Stimulated activated CD4-positive, alpha-beta T cell treated with anti-CD3 and anti-CD28 coated beads, Interleukin-2, amount 100 ng/mL, for 24 hours (primary cell): ENCODE measurements at places on chromosomes 7 and 10.

DNA sequence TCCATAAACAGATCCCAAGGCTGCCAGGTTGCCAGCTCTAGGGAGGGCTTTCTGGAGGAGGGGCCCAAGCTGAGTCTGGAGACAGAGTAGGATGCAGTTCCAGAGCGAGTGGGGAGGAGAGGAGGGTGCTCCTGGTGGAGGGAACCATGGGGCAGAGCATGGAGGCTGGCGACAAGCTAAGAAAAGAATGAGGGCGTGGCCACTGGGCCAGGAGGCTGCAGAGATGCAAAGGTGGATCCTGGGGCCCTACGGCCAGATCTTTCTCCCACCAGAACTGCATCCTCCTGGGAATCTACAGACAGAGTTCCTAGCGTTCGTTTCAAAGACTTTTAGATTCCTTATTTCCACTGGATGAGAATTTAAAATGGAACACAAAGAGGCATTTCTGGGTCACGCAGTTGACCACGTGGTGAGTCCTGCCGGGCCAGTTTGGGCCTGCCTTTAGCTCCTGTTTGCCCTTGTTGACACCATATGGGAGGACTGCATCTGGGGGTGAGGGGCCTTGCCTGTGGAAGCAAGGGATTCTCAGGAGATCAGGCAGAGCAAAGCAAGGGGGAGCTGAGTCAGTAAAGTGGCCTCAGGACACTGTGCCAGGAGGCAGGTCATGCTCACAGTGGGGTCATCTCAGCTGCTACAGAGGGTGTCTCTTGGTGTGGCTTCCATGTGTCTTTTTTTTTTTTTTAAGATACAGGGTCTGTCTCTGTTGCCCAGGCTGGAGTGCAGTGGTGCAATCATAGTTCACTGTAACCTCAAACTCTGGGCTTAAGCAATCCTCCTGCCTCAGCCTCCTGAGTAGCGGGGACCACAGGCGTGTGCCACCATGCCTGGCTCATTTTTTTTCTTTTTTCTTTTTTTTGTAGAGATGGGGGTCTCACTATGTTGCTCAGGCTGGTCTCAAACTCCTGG, 137.8 kb downstream of the SH3PXD2A start:
- DNase-seq, result no peak

DNA sequence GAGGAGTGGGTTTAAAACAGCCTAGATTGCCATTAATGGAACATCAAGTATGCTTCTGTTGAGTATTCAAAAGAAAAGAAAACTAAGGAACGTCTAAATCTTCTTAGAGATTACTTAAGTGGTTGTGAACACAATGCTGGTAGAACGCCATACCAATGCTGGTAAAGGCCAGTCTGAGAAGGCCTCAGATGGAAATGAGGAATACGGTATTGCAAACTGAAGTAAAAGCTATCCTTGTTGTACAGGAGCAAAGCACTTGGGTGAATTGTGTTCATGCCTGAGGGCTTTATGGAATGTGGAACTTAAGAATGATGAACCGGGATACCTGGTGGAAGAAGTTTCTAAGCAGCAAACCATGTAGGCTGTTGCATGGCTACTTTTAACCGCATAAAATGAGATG, 208.0 kb downstream of the KCND2 start:
- DNase-seq, result no peak

DNA sequence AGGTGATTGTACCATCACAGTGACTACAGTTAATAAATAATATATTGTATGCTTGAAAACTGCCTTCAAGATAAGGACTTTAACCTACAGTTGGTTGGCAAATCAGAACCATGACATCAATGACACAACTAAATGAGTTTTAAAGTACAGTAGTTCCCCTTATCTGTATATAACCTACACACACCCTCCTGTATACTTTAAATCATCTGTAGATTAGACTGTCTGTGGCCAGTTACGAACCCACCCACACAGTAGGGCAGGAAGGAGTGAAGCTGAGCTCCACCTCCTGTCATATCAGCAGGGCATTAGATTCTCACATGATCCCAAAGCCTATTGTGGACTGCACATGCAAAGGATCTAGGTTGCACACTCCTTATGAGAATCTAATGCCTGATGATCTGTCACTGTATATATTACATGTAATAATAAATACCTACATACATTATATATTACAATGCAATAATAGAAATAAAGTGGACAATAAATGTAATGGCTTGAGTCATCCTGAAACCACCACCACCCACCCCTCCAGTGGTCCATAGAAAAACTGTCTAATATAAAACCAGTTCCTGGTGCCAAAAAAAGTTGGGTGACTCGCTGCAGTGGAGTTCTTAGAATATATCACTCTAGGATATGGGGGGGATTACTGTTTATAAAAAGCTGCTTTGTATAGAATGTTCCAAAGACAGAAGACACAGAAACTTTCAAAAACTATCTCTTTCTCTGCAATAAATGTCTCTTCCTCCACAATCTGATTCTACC, 5.6 kb downstream of the TPK1 start:
- DNase-seq, result no peak

DNA sequence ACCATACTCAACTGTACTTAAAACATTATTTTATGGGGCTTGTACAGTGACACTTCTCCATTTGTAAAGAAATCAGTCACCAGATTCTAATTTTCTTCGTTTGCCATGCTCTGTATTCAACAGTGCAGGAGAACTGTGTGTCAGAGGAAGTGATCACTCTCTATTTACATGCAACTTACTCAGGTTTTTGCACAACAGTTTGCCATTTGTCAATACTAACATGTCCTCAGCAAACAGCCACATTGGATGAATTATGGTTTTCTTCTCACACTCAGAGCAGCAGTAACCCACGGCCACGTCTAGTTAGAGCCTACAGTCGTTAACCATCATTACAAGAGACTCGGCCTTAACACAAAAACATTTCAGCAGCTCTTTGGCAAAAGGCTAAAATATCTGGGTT, 69.2 kb upstream of the SP4 start:
- DNase-seq, result no peak

GRCh38 chr7:7265081-7266075, 83.0 kb downstream of the C1GALT1 start:
- DNase-seq, result no peak

GRCh38 chr7:126658684-126659083, 594.1 kb downstream of the GRM8 start:
- no peak for DNase-seq

DNA sequence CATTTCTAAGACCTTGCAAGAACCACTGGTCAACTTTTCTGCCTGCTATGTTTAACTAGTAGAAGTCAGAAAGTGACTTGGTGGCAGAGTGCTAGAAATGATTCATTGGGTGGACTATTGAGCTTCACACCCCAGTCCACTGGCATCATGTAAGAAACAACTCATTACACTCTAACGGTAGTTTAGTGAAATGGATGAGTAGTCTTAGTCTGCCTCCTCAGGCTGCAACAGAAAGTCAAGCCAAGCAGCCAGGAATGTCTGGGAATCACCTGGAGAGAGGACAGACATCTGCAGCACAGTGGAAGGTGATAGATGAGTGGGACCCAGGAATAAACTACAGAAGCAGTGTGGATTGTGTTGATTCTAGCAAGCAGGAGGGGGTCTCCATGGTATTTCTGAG, 125.4 kb downstream of the AUTS2 start:
- no peak for DNase-seq

- DNase-seq, result no peak
Observed at GRCh38 chr10:12423896-12424295, 74.5 kb downstream of the CAMK1D start.

GRCh38 chr10:6072215-6072934, 10.2 kb upstream of the IL2RA start:
- DNase-seq, result no peak

DNA sequence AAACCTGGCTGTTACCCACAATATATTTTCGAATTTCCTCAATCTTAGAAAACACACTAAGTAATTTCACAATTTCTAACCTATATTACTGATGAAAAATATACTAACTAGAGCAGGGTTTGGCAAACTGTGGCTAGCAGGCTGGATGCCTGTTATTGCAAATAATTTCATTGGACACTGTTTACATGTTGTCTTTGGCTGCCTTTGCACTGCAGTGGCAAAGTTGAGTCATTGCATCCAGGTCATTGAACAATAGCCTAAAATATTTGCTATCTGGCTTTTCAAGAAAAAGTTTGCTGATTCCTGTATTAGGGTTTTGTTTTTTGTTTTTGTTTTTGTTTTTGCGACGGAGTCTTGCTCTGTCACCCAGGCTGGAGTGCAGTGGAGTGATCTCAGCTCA, 47.2 kb downstream of the KIF11 start:
- DNase-seq, result no peak

DNA sequence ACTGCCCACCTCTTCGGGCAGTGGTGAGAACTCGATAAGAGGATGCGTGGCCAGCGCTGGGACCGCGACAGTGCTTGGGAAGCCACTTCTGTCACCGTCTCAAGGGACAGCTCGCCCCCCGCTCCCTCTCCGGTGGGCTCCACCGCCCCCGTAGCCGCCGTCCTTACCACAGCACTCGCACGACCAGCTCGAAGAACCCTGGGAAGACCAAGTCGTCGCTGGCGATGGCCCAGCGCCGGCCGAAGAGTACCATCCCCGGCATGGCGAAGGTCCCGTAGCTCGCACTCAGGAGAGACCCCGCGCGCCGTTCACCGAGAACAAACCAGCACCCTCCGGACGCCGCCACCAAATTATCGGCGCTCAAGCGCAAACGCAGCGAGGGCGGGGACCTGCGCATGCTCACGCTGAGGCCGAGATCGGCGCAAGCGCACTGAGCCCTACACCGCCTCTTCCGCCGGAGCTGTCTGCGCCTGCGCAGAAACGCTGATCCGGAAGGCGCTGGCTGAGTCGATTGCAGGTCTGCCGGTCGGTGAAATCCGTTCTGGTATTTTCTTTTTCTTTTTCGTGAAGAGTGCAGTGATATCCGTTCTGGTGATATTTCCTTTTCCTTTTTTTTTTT, at the start of gene DAGLB:
TSS of gene DAGLB (minus strand) at position 374 of the 619 bp plus-strand sequence. CDS start at position 262, 112 bp downstream.
- peak; percentile 98 for DNase-seq

- DNase-seq, result no peak
Observed at GRCh38 chr10:121131014-121131413, 279.9 kb downstream of the WDR11 start.

DNA sequence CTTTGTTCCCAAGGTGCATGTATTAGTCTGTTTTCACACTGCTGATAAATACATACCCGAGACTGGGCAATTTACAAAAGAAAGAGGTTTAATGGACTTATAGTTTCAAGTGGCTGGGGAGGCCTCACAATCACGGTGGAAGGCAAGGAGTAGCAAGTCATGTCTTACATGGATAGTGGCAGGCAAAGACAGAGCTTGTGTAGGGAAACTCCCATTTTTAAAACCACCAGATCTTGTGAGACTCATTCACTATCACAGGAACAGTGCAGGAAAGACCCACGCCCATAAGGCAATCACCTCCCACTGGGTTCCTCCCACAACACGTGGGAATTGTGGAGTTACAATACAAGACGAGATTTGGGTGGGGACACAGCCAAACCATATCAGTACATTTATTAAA, 92.9 kb downstream of the PPP1R3C start:
- no peak for DNase-seq

GRCh38 chr7:143305423-143306070, 10.4 kb upstream of the CLCN1 start:
- DNase-seq, result peak; percentile 78

GRCh38 chr7:91185771-91186170, 78.5 kb upstream of the FZD1 start:
- DNase-seq, result no peak

GRCh38 chr7:134174795-134175261, 47.7 kb downstream of the LRGUK start:
- DNase-seq, result no peak

DNA sequence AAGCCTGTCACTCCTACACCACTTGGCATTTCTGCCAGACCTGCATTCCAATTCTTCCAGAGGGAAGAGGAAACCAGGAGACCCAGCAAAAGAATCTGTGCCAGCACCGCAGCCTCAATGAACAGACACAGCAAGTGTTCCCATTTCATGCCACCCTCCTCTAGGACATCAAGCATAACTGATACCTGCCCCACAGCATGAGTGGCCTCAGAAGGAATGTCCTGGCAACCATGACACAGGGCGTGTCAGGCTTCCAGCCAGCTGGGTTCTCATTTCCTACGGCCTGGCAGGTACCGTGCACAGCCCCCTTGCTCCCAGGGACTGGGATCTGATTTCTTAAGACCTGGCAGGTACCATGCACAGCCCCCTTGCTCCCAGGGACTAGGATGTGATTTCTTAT, 7.8 kb downstream of the MAD1L1 start:
- no peak for DNase-seq

- DNase-seq, result no peak
Observed at GRCh38 chr10:75356484-75356883, 45.1 kb downstream of the ZNF503 start.

GRCh38 chr10:61100887-61101286, 156.9 kb upstream of the RHOBTB1 start:
- no peak for DNase-seq

- DNase-seq, result no peak
Observed at GRCh38 chr7:128796327-128796726, 4.6 kb downstream of the CCDC136 start.

GRCh38 chr7:141190495-141190894, 116.6 kb downstream of the TMEM178B start:
- no peak for DNase-seq

- DNase-seq, result no peak
Observed at GRCh38 chr7:135599471-135599870, 41.8 kb downstream of the NUP205 start.

DNA sequence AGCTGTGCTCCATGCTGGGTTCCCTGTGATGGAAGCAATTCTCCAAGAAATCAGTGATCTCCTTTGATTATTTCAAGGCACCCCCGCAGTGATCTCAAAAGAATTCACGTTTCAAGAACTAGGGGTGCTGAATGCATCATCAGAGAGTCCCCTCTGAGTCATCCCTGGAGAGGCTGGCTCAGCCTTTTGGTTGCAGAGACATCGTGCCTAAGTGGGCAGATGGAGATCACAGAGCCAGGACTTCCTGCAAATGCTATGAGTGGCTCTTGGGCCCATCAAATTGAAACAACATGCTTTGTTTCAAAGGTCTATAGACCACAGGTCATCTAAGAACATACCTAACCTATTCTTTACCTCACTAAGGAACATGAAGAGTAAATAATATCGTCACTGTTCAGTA, 41.5 kb upstream of the PLEKHA1 start:
- peak; percentile 8 for DNase-seq

DNA sequence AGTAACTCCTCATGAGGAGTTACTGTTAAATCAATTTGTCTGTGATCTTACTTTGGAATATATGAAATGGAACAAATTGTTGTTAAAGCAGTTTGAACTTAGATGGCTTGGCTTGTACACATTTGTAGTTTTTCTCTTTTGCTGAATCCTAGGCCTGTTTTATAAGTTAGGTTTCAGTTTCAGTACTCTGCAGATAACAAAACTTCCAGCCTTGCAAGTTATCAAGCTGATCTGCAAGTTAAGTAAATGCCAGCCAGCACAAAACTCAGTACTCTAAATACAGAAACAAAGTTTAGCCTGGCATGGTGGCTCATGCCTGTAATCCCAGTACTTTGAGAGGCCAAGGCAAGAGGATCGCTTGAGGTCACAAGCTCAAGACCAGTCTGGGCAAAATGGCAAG, 25.0 kb upstream of the PAXIP1 start:
- no peak for DNase-seq

DNA sequence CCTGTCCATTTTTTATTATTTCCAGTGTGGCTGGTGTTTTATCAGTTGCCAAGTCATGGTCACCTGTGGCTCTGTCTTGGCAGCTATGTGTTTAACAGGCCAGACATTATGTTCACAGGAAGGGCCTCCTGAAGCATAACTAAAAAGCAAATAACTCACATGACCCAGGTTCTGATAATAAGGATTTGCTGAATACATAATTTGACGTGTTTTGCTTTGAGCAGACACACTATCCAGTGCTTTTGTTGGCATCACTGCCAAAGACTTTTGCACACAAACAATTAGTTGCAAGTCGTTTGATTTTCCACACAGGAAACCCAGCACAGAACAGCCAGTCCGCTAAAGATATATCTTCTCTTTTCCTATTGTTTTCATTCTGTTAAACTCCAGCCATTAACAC, 173.6 kb downstream of the ARL4A start:
- no peak for DNase-seq
